Activated CD8-positive, alpha-beta T cell treated with anti-CD3 and anti-CD28 coated beads for 36 hours (primary cell): ENCODE measurements at places on chromosomes 5 and 9. TPM values are rescaled to one million over a fixed set of nuclear protein-coding genes. Genes with fewer than 3 reads are reported as not detected.

The PCDHGA10 gene
- not detected for total RNA-seq

DNA sequence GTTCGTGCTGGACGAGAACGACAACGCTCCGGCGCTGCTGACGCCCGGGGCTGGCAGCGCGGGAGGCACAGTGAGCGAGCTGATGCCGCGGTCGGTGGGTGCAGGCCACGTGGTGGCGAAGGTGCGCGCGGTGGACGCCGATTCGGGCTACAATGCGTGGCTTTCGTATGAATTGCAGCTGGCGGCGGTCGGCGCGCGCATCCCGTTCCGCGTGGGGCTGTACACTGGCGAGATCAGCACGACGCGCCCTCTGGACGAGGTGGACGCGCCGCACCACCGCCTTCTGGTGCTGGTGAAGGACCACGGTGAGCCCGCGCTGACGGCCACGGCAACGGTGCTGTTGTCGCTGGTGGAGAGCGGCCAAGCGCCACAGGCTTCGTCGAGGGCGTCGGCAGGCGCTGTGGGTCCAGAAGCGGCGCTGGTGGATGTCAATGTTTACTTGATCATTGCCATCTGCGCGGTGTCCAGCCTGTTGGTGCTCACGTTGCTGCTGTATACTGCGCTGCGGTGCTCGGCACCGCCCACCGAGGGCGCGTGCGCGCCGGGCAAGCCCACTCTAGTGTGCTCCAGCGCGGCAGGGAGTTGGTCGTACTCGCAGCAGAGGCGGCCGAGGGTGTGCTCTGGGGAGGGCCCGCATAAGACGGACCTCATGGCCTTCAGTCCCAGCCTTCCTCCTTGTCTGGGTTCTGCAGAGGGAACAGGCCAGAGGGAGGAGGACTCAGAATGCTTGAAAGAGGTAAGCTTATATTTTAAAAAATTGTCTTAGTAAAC lies 2.2 kb downstream of the PCDHA13 start:
- H3K4me1 ChIP-seq: no peaks in the 10 kb centered on the region
- DNase-seq: no peak

DNA sequence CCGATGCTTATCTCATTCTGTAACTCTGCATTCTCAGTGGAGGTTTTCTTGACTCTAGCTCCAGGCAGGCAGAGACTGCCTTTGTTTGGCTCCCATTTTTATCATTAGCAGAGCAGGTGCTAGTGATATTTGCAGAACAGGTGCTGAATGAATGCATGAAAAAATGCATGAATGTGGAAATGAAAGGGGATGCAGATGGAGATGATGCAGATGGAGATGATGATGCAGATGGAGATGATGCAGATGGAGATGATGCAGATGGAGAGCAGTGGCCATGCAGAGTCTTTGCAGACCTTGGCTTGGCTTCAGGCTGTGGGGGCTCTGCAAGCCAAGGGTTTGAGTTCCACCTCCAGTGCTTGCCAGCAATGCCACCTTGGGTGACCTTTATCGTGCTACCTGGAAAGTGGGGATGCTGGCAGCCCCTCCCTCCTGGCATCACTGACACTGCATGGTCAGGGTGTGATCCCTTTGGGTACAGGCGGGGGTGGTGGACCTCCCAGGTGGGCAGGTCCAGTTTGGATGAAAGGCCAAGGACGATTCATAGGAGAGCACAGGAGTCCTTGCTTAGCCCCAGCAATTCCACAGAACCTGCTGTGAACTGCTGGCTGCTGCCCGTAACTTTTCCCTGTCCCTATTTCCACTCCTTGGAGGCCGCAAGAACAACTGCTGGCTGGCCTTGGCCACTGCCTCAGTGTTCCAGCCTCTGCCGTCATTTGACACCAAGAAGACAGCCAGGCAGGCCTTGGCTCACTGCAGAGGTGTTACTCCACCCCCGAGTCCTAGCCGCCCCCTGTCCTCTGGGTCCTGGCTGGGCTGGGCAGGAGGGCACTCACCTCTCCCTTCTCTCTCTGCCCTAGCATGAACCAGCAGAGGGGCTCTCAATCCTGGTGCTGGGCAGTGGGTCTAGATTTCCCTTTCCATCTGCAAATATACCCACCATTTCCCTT lies 33.0 kb downstream of the ERGIC1 start:
- peaks cover 31% of the 10 kb centered on the region for H3K4me1 ChIP-seq
- H3K27ac ChIP-seq: no peak overlapping the region
- H3K27me3 ChIP-seq: no peaks in the 10 kb centered on the region

DNA sequence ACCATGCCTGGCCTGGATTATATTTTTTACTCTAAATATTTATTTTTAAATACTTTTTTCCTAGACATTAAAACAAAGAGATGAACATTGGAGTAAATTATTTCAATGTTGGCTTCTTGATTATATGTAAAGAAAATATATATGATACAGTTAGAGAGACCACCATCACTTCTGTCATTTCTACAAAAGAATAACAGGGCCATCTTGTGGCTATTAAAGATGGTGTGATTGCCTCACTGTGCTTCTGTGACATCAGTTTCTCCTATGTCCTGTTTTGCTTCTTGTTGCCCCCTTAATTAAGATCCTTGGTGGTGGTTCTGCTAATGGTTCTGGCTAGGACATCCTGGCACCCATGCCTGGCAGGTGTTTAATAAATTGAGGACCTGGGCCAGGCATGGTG lies 32.9 kb downstream of the NDFIP1 start:
- peaks cover 34% of the 10 kb centered on the region for H3K36me3 ChIP-seq
- no peaks in the 10 kb centered on the region for H3K27me3 ChIP-seq
- peak overlapping the region; percentile 63 for H3K27ac ChIP-seq
- H3K4me3 ChIP-seq: no peak overlapping the region
- H3K4me1 ChIP-seq: peaks cover 13% of the 10 kb centered on the region

- no peaks in the 10 kb centered on the region for H3K4me1 ChIP-seq
- no peak overlapping the region for H3K4me3 ChIP-seq
- H3K27me3 ChIP-seq: no peaks in the 10 kb centered on the region
- DNase-seq: no peak
- no peak overlapping the region for H3K27ac ChIP-seq
Observed at GRCh38 chr5:117041926-117042595, 467.4 kb upstream of the SEMA6A start.
